CD4-positive, alpha-beta T cell treated with Interleukin-12 subunit alpha and Interleukin-12 subunit beta, for 1 hour (primary cell): ENCODE measurements at places on chromosomes 13 and 19.

DNA sequence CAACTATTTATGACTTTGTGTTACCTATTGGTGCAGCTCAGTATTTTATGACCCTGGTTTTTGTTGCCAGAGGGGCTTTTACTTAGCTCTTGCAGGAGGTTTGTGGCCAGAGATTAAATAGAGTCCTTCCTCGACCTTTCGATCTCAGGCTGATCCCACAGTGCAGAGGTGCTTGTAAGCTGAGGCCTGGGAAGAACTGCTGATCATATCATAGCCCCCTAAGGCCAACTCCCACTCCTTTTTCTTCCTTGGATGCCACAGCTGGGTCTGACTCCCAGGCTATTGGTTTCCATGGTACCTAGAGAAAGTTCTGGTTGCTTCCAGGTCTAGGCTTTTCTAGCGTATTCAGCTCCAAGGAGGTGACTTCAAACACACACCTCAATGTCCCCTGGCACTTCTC lies 324.9 kb downstream of the FOXO1 start:
- no peak for DNase-seq

DNA sequence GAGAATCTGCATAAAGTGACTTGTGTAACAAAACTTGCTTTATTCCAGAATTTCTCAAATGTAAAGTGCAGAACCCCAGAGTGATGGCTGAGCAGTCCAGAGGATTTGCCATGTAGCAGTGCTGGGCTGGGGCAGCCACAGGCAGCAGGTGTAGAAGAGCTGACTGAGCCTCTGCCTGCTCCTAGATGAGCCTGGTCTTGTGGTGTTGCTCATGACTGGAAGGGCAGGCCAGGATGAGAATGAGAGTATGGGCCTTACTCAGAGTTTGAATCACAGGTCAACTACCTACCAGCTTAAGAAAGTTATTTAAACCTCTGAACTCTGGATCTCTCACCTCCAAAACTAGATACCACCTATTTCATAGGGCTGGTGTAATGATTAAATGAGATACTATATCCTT lies 2.9 kb upstream of the C13orf42 start:
- no peak for DNase-seq

GRCh38 chr19:40175820-40176219 lies 15.4 kb upstream of the MAP3K10 start:
- DNase-seq, result no peak

DNA sequence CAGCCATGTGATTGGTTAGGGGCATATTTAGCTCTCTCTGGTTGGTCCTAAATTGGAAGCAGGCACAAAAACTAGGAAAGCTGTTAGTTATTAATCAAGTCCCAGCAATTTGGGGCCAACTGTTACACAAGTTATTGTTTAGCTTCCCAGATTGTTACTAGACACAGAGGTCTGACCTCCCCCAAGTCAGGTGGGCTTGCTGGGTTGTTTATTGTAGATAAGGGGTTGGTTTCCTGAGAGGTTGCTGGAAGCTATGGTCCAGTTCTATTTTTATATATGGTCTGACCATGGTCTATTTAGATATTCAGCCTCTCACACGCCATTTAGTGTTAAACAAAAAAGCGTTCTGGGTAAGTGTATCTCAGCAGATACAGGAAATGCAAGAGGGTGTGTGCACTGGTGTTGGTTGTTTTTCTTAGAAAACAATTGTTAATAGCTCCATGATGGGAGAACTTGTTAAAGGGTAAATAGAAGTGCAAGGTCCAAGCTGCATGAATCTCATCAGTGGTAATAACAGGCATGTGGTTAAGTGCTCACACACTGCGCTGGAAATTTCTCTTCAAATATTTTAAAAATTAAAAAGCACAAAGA lies 150.0 kb downstream of the RAP2A start:
- no peak for DNase-seq

DNA sequence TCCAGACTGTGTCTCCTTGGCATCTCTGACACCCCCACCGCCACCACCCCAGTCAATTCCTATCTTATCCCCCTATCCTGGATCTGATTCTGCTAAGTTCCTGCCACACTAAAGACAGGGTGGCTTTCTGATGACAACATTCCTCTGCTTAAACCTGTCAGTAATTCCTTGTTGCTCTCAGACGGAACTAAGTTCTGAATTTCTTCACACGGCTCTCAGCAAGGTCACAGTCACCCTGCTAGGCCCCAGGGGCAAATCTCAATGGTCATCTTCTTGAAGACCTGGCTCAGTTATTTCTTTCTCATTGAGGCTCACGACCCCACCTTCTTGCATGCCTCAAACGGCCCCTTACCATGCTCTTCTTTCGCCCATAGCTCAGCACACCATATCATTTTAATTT lies 7.6 kb downstream of the ALOX5AP start:
- DNase-seq, result no peak

DNA sequence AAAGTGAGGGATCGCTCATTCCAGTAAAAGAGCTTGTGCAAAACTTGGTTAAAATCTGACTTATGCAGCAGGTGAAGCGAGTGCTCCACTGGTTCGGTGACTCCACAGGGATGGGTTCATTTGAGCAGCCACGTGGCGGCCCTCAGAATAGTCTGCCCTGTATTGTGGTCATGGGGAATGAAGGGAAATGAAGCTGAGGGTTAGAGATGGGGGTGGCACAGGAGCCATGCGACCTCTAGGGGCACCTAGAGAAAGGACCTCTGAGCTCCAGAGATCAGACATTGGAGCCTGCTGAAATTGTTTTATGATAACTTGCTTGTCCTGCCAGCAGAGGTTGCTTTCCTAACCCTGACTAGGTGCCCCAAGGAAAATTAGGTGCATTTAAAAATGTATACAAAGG lies 26.6 kb downstream of the CBY2 start:
- DNase-seq, result no peak

DNA sequence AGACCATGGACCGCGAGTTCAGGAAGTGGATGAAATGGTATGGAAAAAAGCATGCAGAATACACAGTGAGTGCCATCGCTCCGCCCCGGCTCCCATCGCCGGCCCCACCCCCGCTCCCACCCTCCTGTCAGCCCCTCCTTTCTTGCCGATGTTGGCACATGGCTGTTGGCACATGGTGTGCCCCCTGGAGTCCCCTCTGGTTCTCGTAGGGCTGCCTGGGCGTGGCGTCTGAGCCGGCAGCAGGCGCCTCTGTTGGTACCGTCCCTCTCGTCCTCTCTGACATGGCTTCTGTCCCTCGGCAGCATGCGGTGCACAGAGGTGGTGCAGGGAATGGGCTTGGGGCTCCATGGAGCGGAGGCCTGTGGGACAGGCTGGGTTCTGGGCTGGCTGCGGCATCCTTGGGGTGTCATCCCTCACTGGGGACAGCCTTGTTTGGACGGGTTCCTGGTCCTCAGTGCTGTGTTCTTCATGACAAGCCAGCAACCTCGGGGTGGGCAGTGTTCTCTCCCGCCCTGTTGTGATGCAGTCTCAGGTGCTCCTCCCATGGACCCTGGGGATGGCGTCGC lies 30.9 kb downstream of the DOT1L start:
- DNase-seq, result no peak

GRCh38 chr13:47945738-47946137 lies 55.3 kb downstream of the SUCLA2 start:
- no peak for DNase-seq

DNA sequence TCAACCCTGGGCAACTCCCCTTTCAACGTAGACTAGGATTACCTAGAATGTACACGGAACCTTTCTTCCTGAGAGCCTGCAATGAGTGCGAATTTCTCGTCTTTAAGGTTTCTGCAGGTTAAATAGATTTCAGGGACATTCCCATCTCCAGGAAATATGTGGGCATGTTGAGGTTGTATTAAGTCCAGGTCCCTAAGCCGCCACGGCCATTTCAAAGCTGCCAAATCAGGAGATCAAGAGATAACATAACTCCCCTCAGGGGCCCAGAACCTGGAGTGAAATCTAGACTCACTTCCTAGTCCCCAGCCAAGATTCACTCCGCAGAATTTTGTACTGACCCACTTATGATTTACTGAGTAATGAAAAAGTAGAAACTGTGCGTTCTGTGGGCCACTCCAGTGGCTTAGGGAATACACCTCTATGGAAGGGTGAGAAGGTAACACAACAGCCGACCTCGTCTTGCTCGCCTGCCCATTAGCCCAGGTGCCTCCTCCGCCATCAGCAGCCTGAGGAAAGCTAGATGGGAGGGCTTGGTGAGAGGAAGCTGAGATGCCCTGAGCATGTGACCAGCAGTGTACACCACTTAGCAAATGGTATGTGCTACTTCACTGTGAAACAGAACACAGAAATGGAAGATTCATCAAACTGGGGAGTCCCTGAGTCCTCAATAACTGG lies 98.5 kb upstream of the SOX1 start:
- no peak for DNase-seq

DNA sequence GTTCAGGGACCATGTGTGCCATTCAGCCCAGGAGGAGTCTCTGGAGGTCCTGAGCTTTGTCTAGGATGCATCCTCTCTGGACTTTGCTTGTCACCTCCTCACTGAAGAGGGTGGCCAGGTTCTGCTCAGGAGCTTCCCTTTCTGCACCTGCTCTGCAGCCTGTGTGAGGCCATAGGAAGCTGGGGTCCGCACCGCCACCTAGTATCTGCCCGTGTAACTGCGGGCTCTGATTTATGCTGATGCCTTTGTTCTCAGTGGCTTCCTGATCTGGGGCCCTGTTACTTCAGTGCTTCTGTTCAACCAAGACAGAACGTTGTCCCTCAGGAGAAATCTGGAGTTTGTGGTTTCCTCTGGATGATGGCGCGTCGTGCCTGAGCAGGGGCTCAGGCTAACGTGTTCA lies 15.5 kb downstream of the ZNF610 start:
- no peak for DNase-seq

DNA sequence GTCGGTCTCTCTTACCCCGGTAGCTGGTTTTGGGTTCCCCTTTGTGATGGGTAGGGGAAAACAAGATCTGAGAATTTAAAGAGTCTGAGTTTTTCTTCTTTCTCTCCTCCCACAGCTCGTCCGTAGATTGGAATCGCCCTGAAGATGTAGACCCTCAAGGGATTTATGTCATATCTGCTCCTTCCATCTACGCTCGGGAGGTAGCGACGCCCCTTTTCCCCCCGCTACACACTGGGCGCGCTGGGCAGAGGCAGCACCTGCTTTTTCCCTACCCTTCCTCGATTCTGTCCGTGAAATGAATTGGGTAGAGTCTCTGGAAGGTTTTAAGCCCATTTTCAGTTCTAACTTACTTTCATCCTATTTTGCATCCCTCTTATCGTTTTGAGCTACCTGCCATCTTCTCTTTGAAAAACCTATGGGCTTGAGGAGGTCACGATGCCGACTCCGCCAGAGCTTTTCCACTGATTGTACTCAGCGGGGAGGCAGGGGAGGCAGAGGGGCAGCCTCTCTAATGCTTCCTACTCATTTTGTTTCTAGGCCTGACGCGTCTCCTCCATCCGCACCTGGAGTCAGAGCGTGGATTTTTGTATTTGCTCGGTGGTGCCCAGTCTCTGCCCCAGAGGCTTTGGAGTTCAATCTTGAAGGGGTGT lies 7.1 kb upstream of the SELENOV start:
- no peak for DNase-seq

- DNase-seq, result no peak
Observed at GRCh38 chr19:35767288-35768081, 7.9 kb upstream of the ARHGAP33 start.

- DNase-seq, result no peak
Observed at GRCh38 chr13:102679449-102680132, 15.3 kb downstream of the METTL21C start.
